Stimulated activated CD4-positive, alpha-beta T cell treated with anti-CD3 and anti-CD28 coated beads, Interleukin-1b, Interleukin-23, amount 100 ng/mL, for 24 hours (primary cell): ENCODE measurements at places on chromosomes 11 and 22.

DNA sequence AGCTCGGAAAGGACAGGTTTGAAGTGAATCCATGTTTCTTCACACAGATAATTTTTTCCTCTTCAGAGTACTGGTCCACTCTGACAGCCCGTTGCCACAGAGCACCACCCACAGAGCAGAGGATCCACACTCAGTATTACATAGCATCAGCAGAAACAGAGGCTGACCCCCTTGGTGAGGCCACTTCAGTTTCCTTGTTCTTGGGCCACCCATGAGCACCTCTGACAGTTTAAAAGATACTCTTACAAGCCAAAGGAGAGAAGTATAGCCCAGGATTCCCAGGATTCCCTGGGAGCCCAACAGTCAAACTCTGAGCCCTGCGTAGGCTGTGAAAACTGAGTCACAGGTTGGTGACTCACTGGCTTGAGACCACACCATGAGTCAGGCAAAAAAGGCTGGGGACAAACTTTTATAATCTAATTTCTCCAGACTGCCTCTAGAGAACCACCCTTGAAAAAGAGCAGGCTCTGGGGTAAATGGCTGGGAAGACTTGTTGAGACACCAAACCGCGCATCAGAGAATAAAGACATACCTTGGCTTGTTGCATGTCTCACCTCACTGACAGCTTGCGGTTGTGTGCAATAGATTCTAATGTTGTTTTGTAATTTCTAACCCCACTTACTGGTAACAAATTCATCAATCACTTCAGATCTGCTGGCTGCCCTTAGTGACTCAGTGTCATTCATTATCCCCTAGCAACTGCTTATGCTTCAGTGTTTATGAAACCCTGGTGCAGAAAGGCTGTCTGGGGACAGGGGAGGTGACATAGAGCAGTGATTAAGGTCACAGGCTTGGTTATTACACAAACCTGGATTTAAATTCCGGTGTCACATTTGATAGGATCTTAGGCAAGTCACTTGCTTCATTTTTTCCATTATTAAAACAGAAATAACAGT, 56.9 kb upstream of the PRSS23 start:
- DNase-seq, result peak; percentile 30

DNA sequence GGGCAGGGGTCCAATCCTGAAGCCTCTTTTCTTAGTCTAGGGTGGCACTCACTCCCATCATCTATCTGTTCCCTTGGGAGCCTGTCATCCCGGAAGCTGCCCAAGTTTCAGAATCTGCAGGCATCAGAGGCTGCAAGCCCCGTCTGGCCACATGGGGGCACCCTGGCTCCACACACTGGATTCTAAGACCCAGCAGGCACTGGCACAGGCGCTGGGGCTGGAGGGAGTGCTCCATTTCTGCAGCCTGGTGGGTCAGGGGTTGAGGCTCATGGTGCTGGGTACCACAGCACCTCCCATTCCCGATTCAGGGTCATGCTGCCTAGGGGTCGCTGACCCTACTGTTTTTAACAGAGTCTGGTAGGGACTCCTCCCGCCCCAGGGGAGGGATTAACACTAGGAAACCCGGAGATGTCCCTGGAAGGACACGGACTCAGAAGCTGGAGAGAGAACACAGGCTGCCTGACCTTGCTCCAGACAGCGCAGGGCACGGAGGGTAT, 243.9 kb upstream of the SYN3 start:
- DNase-seq, result peak; percentile 3

DNA sequence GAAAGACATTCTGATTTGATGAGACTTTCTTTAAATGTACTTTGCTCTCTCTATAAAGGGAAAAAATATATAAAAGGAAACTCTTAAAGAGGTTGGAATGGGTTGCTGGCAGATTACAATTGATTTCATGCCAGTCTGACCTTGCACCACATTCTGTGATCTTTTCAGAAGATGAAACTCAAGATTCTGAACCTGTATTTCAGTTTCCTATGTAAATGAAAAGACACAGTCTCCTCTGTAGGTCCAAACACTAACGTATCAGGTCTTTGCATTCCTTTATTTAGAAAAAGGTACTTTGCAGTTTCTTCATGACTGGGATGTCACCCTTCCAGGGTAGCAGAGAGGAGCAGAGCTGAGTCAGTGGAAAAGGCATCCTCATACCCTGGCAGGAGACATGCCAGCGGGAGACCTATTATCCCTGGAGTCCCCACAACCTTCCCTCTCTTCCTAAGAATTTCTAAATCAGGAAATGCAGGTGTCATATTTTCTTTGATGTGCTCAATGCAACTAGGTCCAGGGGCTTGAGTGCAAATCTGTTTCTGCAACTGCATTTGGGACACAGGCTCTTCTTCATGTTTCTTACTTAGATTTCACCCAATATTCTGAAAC, 282.6 kb downstream of the CADM1 start:
- no peak for DNase-seq

GRCh38 chr22:27745154-27745553, 56.4 kb downstream of the MN1 start:
- DNase-seq, result no peak

- DNase-seq, result no peak
Observed at GRCh38 chr11:17752144-17752543, 17.6 kb downstream of the KCNC1 start.

DNA sequence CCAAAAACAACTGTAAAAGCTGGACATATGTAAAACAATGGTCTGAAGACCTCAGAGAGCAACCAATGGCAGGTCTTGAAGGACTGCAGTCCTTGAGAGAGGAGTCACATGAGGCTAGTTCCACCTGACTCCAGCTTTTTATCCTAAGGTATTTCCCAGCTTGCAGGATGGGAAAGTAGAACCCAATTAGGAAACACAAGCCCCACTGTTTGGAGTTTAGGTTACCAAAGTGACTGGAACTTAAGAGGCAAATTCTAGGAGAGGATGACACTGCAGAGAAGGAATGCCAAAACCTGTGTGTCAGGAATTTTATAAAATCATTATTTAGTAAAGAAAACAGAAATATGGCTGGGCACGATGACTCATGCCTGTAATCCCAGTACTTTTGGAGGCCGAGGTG, 18.4 kb downstream of the OR2AT4 start:
- no peak for DNase-seq

DNA sequence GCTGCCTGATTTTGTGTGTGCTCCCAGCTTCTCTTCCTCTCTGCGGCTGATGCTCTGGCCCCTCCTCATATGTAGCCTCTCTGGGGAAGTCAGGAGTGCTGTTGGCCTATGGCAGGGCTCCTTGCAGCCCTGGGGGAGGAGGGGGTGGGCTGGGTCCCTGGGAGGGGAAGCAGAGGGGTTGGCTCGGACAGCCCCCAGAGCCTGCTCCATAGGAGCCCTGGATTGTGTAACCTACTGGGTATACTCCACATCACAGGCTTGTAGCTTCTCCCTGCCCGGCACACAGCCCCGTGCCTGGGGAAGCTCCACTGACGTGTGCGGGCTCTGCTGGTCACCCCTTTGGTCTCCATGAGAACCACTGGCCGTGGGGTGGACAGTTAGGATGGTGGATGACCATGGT, 113.8 kb downstream of the ST3GAL4 start:
- no peak for DNase-seq

DNA sequence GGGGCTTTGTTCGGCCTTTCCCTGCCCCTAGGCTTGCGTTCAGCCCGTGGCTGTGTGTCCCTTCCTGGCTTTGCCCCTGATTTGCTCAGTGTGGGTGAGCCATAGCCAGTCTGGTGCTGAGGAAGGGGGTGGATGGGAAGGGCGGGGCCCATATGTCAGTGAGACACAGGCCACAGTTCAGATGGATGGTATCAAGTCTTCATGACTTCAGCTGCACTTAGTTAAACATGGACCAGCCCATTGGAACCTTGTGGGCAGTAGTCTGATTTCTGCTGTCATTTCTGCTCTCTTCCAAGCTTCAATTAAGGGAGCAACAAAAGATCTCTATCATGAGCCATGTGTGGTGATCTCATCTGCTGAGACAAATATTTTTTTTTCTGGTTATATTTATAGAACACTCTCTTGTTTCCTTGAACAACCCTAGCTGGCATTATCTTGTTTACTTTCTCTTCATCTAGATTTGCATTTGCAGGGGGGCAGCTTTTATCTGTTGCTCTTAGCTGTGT, 21.6 kb upstream of the PEX26 start:
- DNase-seq, result no peak

- no peak for DNase-seq
Observed at GRCh38 chr22:36806835-36807234, 10.0 kb downstream of the PVALB start.

- no peak for DNase-seq
Observed at GRCh38 chr22:36574728-36575127, 45.8 kb upstream of the EIF3D start.

- DNase-seq, result no peak
Observed at GRCh38 chr11:109697140-109697843, 275.3 kb downstream of the C11orf87 start.

- no peak for DNase-seq
Observed at GRCh38 chr22:27295040-27295439, 506.5 kb downstream of the MN1 start.

DNA sequence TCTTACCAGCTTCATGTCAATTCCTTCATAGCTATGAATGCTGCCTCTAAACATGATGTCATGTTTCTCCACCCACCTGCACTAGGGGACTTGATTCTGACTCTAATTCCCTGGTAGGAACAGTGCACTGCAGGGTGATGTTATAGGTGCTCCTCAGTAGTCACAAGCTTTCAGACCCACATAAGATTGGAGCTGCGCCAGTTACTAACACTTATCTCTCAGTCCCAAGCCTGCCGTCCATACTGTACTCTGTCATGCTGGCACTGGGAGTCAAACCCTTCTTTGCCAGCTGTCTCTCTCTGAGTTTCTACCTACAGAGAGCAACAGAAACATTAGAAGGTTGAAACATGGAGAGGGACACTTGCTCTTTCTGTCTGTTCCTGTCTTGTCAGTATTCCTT, 5.5 kb downstream of the OR56A1 start:
- no peak for DNase-seq

DNA sequence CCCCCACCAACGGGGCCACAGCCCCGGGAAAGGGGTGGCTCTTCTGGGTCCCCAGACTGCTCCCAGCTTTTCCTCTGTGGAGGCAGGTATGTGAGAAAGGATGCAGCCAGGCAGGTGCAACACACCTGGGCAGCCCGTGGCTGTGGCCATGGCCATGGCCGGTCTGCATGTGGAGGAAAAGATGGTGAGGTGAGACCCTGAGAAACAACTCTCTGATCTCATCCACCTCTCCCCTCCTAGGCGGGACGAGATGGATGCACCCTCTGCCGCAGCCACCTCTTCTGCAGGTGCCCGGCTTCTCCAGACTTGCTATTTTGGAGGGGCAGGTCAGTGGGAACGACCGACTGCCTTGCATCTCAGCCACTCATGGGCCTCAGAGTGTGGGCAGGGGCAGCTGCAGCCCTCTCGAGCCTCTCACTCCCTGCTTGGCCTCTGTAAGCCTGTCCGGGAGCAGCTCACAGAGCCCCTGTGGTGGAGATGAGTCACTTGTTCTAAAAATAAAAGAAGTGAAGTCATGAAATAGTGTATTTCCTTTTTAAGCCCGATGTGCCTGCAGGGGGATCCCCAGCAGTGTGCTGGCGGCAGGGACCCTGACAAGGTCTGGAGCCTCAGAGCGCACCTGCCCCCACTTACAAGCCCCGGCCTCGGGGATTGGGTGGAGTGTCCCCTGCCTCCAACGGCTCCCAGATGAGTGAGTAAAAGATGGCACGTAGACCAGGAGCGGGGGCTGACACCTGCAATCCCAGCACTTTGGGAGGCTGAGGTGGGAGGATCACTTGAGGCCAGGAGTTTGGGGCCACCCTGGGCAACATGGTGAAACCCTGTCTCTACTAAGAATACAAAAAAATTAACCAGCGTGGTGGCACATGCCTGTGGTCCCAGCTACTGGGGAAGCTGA, 10.7 kb downstream of the SMIM38 start:
- peak; percentile 42 for DNase-seq

DNA sequence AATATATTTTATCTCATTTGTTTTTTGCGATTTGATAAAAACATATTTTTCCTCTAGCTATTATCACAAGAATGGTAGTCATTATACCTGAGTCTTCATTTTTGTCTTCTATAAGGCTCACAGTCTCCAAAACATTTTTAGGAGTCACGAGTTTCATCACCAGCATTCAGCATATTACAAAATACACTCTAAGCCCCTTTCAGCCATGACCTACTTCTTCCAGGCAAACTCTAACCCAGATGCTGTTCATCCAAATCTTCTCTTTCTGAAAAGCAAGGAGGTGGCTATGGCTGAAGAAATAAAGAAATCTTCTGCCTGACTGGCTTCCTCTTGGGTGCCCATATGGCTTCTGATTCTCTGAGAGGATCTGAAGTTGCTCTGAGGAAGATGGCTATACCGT, 35.7 kb upstream of the USP47 start:
- no peak for DNase-seq

- DNase-seq, result no peak
Observed at GRCh38 chr11:45392154-45392553, 106.0 kb upstream of the SYT13 start.

DNA sequence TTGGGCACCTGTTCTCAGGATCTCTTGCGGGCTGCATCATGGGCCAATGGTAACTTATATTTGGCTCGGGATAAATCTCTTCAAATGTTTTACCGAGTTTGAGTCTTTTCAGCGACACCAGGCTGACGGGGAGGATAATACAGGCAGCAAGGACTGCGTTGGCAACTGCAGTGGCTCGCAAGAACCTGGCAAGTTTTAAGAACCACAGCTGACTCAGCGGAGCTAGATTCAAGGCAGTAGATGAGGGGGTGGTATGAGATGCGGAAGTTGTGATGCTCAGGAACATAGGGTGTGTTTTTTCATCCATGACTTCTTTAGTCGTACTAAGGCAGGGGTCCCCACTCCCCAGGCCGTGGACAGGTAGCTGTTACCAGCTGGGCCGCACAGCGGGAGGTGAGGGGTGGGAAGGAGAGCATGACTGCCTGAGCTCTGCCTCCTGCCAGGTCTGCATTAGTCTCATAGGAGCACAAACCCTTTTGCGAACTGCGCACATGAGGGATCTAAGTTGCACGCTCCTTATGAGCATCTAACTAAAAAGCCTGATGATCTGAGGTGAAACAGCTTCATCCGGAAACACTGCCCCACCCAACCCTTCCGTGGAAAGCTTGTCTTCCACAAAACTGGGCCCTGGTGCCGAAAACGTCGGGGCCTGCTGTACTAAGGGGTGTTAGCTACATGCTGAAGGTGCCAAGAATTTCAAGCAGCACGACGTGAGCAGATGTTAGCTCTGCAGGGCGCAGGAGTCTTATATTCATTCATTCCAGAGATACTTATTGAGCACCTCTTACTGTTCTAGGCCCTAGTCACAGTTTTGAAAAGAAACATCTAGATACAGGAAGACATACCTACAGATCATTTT, 6.4 kb upstream of the JAM3 start:
- no peak for DNase-seq

DNA sequence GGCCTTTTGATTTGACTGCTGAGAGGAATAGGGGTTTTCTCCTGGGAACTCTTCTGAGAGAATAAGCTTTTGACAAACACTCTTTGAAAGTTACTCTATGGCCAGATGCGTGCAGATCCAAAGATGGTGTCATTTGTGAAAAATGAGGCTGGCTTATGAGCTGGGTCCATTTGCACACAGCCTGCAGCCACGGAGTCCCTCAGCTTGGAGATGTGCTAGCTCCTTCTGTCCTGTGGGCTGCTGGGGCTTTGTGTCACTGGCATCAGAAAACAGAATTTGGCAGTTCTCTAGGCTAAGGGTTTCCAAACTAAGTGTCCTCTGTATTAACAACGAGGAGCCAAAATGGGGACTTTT, 702.4 kb downstream of the NTM start:
- no peak for DNase-seq

GRCh38 chr11:36586543-36586942, 7.8 kb upstream of the IFTAP start:
- DNase-seq, result no peak
